ENCODE measurements at places on chromosomes 16 and 17.
A peak's percentile ranks its signal among the peaks of the same experiment; 100 is the strongest.

DNA sequence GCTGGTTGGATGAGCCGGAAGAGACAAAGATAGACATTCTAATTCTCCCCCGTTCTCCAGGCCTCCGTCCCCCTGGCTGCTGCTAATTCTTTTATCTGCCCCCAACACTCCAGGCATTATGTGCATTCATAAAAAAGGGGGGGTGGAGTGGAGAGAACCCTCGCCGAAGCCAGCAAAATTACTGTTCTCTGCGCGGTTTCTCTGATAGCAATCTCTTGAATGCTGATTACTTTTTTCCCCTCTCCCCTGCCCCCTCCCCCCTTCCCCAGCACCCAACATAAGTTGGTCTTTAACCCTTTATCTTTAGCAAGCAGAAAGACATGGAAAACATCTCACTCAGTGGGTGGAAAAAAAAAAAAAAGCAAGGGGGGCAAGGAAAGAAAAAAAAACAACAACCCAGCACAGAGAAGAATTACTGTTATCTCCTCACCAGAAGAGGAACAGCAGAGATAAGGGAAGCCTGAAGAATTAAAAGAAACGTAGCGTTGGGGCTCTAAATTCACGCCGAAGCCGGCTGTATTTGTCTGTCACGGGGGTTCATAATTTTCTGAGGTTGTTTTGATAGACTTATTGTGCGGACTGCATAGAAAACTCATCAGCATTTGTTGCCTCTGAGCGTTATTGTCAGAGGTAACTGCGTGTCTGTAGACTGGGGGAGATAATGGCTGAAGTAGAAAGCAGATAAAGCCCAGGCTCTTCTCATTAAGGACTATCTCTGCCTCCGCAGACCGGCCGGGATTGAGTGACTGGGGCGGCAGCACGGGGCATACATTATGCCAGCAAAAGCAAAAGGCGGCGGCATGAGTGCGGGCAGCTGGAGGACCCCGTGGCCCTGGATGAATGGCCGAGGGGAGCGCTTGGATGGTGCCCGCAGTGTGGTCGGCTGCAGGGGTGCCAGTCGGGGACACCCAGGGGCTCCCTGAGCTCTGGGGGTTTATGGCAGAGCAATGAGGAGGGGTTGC, 126.9 kb downstream of the MRM1 start:
- DNase-seq: peak; percentile 42

DNA sequence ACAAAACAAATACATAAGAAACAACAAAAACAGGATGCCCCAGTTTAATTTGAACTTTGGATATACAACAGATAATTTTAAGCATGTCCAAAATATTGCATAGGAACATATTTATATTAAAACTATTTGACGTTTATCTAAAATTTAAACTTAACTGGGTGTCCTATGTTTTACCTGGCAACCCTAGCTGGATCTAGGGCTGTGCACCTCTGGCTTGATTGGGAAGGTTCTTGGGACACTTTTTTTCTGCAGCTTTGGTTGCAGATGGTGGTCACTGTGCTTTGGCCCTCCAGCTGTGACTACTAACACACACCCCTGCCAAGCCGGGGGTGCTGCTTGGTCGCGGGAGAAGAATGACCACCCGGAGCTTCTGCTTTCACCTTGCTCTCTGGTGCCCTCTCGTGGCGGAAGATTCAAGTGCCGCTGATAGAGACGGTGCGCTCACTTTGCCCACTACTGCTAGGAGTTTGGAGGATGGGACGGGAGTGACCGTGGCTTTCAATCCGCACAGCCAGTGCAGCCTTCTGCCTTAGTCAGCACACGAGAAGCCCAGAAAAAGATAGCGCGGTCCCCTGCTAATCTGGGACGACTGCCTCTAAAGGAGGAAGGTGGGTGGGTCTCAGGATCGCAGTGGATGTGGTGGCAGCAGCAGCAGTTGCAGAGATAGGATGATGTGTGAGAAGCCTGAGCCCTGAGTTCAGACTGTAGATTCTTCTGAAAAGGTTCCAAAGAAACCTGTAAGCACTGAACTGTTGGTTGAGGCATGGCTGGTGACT, 6.7 kb downstream of the SPACA3 start:
- peak; percentile 94 for DNase-seq

GRCh38 chr17:58572846-58573245, 58.4 kb upstream of the MTMR4 start:
- no peak for DNase-seq

GRCh38 chr17:76382803-76383545, 1.4 kb upstream of the SPHK1 start:
- DNase-seq: peak; percentile 80

DNA sequence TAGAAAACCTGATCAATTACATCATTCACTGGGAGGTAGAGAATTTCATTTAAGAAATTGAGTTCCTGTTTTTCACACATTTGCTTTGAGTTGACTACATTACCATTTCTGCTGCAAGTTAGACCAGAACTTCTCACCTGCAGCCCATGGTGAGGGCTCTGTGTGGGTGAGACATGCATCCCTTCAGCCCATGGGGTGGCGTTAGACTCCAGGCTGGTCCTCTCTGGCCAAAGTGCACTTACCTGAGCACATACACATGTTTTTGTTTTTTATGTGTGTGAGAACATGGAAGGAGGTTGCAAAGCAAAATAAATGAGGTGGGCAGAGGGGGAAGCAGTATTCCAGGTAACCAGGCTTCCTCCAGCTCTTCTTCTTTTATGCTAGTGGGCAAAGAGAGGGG, 470.2 kb downstream of the PMP22 start:
- no peak for DNase-seq

DNA sequence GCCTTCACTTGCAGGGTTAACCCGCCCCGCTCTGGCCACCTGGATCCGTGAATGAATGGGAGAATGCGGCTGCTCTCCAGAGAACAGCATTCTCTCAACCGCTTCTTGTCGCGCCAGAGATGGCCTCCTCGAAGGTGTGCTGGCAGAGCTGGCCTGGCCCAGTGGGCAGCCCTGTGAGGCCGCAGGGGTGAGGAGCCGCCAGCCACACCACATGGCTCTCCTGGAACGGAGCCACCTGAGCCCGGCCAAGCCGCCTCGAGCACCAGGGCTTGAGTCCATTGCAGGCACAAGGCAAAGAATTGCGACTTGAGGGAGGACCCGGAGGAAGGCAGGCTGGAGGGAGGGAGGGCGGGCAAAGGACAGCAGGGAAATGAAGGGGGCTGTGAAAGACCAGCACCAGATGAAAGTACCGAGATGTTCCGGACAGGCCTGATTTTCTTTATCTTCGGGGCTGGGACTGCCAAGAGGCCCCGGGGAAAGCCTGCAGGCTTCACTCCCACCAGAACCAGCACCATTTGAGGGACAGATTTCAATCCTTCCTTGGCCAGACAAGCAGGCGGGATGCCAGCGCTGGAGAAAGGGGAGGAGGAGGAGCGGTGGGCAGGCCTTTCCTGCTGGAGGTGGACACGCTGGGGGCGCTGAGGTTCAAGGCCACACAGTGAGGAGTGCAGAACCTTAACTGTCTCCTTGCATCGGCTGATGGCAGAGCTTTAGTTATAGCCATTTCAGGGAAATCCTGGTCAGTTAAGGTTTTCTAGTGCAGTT, 69.4 kb downstream of the MRC2 start:
- DNase-seq: no peak

GRCh38 chr17:15255713-15256454, 9.2 kb downstream of the PMP22 start:
- peak; percentile 18 for DNase-seq

GRCh38 chr17:68182940-68183551, 64.8 kb upstream of the AMZ2 start:
- DNase-seq: peak; percentile 70

- DNase-seq: peak; percentile 45
Observed at GRCh38 chr17:75518201-75518600, 1.9 kb downstream of the TSEN54 start.

DNA sequence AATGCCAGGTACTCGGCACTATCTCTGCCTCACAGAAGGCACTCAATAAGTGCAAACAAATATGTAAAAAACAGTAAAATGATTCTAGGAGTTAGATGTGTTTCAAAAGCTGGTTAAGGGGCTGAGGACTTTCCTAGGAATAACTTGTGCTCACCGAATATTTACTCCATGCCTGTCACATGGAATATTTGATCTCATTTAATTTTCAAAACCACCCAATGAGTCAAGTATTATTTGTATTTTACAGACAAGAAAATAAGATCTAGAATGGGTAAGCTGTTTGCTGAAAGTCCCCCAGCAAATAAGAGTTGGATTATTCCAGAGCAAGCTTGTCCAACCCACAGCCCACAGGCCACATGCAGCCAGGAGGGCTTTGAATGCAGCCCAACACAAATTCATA, 34.6 kb upstream of the LYRM9 start:
- no peak for DNase-seq

DNA sequence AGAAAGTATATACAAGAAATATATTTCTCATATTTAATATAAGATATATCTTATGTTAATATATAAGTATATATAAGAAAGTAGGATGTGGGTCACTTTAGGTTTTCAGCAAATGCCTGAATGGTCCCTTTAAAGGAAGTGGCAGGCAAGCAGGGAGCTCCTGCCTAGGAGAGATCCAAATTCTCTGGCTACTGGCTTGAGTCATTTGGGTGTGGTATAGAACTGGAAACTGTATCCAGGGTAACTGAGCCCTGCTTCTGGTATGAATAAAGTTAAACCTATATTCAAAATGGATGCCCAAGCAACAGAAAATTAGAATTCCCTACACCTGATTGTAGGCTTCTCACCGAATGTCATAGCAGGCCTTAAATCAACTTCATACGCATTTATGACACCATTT, 144.4 kb downstream of the ZNF18 start:
- no peak for DNase-seq

- no peak for DNase-seq
Observed at GRCh38 chr17:79943347-79944241, 92.1 kb downstream of the TBC1D16 start.

- DNase-seq: no peak
Observed at GRCh38 chr17:28177351-28177750, 134.9 kb downstream of the NLK start.

- peak; percentile 94 for DNase-seq
Observed at GRCh38 chr17:8152112-8152775, at the start of gene PER1. Gene PER1 (minus strand): TSS chr17:8152404. CDS start chr17:8150706, 1,698 bp downstream.

- DNase-seq: peak; percentile 64
Observed at GRCh38 chr17:59154292-59154720, 680 bp downstream of the SKA2 start.

DNA sequence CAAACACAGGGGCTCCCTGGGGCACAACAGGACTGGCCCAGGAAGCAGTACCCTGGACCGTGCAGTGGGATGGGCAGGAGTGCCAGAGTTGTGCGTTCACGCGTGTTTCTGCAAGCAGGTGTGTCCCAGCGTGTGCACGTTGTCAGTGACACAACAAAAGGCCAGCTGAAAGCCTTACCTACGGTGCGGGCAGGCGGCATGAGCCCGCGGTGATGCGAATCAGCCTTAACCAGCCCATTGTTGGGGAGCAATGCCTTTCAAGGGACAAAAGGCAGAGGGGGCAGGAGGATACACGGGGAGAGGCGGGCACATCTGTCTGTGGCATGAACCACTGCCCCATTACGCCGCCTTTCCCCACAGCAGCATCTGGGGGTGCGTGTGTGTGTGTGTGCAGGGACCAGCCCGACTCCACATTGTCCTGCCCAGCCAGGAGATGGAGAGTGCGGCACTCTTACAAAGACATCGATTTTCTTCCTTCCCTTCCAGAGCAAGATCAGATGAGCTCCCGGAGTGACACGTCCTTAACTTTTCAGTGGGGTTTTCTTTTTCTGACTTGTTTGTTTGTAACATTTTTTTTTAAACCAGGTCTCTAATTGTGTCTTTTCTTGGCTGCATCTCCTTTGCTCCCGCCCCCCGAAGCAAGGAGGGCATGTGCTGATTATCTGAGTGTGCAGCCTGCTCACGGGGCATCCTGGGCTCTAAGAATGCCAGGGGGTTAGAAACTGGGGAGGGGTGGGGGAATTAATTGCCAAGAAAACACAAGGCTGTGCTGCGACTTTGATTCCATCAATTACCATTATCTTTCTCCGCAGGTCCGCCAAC, 158.1 kb downstream of the ZNF423 start:
- no peak for DNase-seq

GRCh38 chr17:49278076-49278475, 47.5 kb upstream of the PHOSPHO1 start:
- DNase-seq: no peak

DNA sequence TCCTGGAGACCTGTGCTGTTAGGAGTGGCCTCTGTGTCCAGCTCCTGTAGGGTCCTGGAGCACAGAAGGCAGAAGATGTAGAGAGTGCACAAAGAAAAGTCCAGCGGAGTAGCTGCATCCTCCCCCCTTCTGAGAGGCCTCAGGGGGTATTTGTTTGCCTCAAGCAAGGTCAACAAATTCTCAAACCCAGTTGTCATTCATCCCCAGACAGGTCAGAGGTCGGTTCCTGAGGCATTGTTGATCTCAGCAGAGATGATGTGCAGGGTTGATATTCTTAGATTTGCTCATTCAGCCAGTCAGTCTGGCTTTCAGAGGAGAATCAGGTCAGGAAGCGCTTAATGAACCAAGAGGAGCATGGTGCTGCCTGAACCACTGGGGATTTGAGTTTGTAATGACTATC, 8.3 kb upstream of the RBFOX1 start:
- DNase-seq: no peak

DNA sequence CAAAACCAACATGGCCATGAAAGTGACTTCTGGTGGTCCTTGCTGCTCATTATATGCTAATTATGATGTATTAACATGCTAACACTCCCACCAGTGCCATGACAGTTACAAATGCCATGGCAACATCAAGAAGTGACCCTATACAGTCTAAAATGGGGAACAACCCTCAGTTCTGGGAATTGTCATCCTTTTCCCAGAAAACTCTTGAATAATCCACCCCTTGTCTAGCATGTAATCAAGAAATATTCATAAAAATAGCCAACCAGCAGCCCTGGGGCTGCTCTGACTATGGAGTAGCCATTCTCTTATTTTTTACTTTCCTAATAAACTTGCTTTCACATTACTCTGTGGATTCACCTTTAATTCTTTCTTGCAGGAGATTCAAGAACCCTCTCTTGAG, 35.9 kb downstream of the DNAJA2 start:
- DNase-seq: no peak

- DNase-seq: no peak
Observed at GRCh38 chr16:55666012-55666411, 10.2 kb downstream of the SLC6A2 start.

- DNase-seq: no peak
Observed at GRCh38 chr17:4087911-4088693, 54.7 kb downstream of the ZZEF1 start.

DNA sequence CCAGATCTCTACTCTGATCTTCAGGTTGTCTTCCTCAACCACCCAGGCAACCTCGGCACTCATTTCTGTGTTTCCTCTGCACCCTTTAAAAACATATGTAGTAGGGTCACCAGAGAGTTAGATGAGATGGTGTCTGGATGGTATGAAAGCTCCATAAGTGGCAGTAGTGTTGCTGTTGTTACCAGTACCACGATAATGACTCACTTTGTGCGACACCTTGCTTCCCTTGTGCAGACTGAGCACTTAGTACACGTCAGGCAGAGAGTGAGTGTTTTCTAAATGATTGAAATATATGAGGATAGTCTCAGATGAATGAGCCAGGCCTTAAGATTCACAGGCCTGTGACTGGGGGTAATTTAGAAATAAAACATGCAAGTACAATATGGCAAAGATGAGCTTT, 188.7 kb downstream of the MAF start:
- DNase-seq: no peak

GRCh38 chr17:63644846-63645245, 22.6 kb downstream of the MAP3K3 start:
- no peak for DNase-seq
